ENCODE measurements at places on chromosomes 1 and 21. TPM values are rescaled to one million over a fixed set of nuclear protein-coding genes. Genes with fewer than 3 reads are reported as not detected.

GRCh38 chr1:13809461-13810159 is 109.6 kb downstream of the PRDM2 start:
- DNase-seq = no peak

- DNase-seq = no peak
Observed at GRCh38 chr1:164101802-164102201, 457.2 kb upstream of the PBX1 start.

- no peak for DNase-seq
Observed at GRCh38 chr1:184276416-184276815, 110.4 kb upstream of the C1orf21 start.

- no peak for DNase-seq
Observed at GRCh38 chr21:15841856-15842564, 112.2 kb downstream of the USP25 start.

GRCh38 chr1:85375493-85375892 is 89.5 kb downstream of the DDAH1 start:
- no peak for DNase-seq

GRCh38 chr1:40011198-40011597 is 29.3 kb upstream of the CAP1 start:
- DNase-seq = no peak

GRCh38 chr1:27981145-27981544 is 21.4 kb downstream of the XKR8 start:
- DNase-seq = no peak

DNA sequence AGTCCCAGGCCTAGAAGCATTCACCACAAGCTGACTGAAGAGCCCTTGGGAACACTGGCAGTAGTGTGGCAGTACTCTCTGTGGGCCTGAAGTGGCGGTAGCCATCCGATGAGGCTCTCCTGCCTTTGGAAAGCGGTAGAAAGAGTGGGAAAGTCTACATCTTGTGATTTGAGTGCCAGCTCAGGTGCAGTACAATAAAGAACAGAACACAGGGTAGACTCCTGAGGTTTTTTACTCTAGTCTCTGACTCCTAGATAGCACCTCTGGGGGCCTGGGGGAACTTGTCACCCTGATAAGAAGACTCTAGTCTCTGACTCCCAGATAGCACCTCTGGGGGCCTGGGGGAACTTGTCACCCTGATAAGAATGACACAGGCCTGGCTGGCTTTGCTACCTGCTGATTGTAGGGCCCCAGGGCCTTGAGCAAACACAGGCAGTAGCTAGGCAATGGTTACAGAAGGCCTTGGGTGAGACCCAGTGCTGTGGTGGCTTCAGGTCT is 18.0 kb upstream of the IL20 start:
- no peak for DNase-seq

GJB5 gene
- 2.7 TPM for total RNA-seq

KRTAP12-2 gene
- total RNA-seq = not detected

ARPC5 gene
- total RNA-seq = 145 TPM

LRRC41 gene
- 60.3 TPM for total RNA-seq

All from urinary bladder (tissue), 4 donors.